ENCODE measurements at places on chromosomes 11 and 22. TPM values are rescaled to one million over a fixed set of nuclear protein-coding genes. Genes with fewer than 3 reads are reported as not detected.

DNA sequence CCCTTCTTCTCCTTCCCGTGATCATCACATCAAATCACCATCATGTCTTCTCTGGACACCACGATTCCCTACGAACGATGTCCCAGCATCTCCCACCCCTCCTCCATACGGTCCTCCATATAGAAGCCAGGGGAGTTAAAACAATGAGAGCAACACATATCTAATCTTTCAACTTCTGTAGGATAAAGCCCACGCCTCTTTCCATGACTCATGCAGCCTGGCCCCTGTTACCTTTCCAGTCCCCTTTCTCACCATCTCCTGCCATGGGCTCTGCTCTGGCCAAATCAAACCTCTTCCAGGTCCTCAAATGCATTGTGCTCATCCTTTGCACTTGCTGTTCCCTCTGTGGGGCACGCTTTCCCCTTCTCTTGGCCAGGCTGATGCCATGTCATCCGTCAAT is 23.6 kb downstream of the RPS6KA4 start:
- DNase-seq = no peak

GRCh38 chr11:8477680-8478079 is 116.3 kb downstream of the STK33 start:
- DNase-seq = no peak

CRYBA4 gene
- not detected for total RNA-seq

ZDHHC13 gene
- 20.3 TPM for total RNA-seq

- DNase-seq = no peak
Measured at GRCh38 chr11:17735818-17736578, 1.4 kb downstream of the KCNC1 start.

- DNase-seq = no peak
Measured at GRCh38 chr22:37634417-37634924, 5.0 kb upstream of the SH3BP1 start.

DNA sequence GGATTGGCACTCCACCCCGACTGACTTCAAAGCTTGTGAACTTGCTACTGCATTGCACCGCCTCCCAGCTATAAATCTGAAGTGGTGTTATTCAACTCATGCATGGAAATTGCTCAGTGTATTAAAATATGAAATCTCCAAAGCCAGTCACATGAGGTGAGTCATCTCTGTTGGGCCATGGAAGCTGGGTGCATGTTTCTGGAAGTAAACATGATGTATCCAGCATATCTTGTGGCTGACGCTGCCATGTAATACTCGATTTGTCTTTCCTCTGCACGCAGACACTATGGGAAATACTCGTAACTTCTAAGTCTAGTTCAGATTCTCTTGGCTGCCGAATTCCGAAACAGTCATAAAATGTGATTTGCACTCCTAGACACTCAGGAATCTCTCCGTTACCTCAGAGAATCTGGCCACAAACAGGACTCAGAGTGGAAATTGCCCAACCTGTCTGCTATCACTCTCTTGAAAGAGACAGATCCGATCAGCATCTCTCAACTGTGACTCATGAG is 154.9 kb upstream of the MPPED2 start:
- peak; percentile 94 for DNase-seq

- DNase-seq = peak; percentile 67
Measured at GRCh38 chr11:74154620-74155281, 16.1 kb downstream of the C2CD3 start.

DNA sequence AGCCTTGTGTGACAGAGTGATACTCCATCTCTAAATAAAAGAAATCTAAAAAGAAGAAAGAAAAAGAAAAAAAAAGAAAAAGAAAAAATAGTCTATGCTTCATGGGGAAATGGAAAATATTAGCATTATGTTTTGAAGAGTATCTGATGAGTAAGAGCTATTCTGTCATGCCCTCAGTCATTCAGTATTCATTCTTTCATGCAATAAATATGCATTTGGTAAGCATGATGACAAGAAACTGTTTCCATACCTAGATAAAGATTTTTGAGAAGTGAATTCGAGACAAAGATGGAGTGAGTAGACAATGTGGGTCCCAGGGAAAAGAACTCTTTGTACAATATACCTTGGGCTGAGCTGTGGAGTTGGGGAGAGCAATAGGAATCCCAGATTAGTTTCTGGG is 6.2 kb upstream of the IFTAP start:
- no peak for DNase-seq

- DNase-seq = no peak
Measured at GRCh38 chr11:63551889-63552266, 11.3 kb downstream of the PLAAT2 start.

GRCh38 chr22:46549563-46549840 is 12.1 kb upstream of the CELSR1 start:
- no peak for DNase-seq

DNA sequence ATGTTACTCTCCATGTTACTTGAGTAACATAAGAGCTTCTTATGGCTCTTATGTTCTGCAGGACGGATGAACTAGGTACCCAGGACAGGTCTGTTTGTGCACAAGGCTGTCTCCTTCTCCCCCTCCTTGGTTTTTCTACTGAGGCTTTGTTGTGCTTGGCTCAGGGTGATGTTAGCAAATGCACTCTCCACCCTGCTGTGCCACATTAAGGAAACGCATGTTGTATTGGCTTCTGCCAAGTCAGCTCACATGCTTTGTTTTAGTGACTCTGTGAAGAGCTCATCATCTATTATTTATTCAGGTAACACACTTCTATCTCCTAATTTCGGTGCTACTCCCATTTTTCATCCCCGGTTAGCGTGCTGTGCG is 108.3 kb downstream of the PTPRJ start:
- no peak for DNase-seq
